ENCODE measurements at places on chromosomes 13 and 19. TPM values are rescaled to one million over a fixed set of nuclear protein-coding genes. Genes with fewer than 3 reads are reported as not detected.

DNA sequence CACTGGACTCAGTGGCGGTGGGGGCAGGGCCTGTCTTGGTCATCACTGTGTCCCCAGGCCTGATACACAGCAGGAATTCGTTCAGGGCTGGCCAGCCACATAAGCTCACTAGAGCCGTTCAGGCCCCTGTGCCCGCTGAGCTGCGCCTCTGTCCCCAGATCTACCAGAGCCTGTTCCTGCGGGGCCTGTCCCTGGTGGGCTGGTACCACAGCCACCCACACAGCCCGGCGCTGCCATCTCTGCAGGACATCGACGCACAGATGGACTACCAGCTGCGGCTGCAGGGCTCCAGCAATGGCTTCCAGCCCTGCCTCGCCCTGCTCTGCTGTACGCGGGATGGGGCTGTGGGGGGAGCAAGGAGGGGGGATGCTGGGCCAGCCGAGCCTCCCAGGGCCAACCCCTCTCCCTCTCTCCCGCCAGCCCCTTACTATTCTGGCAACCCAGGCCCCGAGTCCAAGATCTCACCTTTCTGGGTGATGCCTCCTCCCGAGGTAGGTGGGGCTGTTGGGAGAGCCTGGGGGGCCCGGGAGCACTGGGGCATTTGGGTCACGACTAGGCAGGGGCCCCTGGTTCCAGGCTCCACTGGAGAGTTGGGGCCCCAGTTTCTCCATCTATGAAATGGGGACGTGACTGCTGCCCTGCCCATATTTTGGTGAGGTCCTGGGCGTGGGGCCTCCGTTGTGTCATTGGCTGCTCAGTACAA is 13.9 kb downstream of the MPND start:
- no peak overlapping the region for H3K27ac ChIP-seq
- no peaks in the 10 kb centered on the region for H3K36me3 ChIP-seq
- no peak overlapping the region for H3K4me3 ChIP-seq
- no peak for DNase-seq

- no peak overlapping the region for H3K4me3 ChIP-seq
- no peaks in the 10 kb centered on the region for H3K36me3 ChIP-seq
- no peak for DNase-seq
- no peaks in the 10 kb centered on the region for H3K27me3 ChIP-seq
Measured at GRCh38 chr13:51192348-51192747, 29.9 kb upstream of the FAM124A start.

- H3K36me3 ChIP-seq: no peaks in the 10 kb centered on the region
- peaks cover 17% of the 10 kb centered on the region for H3K4me1 ChIP-seq
- no peak overlapping the region for H3K4me3 ChIP-seq
- DNase-seq: no peak
- peaks cover 9% of the 10 kb centered on the region for H3K27me3 ChIP-seq
- no peak overlapping the region for H3K27ac ChIP-seq
Measured at GRCh38 chr13:23899555-23899954, 2.3 kb upstream of the C1QTNF9B start.

DNA sequence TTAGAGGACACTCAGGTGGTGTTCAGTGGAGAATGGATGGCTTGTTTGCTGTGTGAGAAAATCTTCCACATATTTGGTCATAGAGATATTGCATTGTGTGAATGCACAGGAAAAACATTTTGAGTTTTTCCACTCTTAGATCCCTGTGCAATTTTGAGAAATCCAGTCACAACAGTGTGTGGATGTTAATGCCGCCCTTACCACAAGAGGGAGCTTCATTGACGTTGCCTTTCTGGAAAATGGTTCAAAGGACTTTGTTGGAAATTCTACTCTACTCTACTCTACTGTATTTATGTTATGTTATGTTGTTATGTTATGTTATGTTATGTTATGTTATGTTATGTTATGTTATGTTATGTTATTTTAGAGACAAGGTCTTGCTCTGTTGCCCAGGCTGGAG is 13.4 kb downstream of the ZNF20 start:
- H3K27me3 ChIP-seq: no peaks in the 10 kb centered on the region
- H3K36me3 ChIP-seq: peaks cover 18% of the 10 kb centered on the region
- H3K4me3 ChIP-seq: no peak overlapping the region
- DNase-seq: peak; percentile 22

- H3K4me1 ChIP-seq: peaks cover 31% of the 10 kb centered on the region
- peaks cover 16% of the 10 kb centered on the region for H3K27me3 ChIP-seq
- no peak overlapping the region for H3K4me3 ChIP-seq
- H3K36me3 ChIP-seq: peaks cover 8% of the 10 kb centered on the region
- H3K27ac ChIP-seq: no peak overlapping the region
Measured at GRCh38 chr19:37964109-37964508, 57.1 kb downstream of the SIPA1L3 start.

Gene ZMYM2
- 215 TPM for total RNA-seq

Gene OXGR1
- total RNA-seq: not detected

- H3K27ac ChIP-seq: no peak overlapping the region
- H3K27me3 ChIP-seq: peaks cover 2% of the 10 kb centered on the region
- H3K36me3 ChIP-seq: no peaks in the 10 kb centered on the region
- no peak overlapping the region for H3K4me3 ChIP-seq
- no peak for DNase-seq
Measured at GRCh38 chr19:5882421-5882968, 12.2 kb upstream of the FUT5 start.

Gene LILRA6
- total RNA-seq: not detected

DNA sequence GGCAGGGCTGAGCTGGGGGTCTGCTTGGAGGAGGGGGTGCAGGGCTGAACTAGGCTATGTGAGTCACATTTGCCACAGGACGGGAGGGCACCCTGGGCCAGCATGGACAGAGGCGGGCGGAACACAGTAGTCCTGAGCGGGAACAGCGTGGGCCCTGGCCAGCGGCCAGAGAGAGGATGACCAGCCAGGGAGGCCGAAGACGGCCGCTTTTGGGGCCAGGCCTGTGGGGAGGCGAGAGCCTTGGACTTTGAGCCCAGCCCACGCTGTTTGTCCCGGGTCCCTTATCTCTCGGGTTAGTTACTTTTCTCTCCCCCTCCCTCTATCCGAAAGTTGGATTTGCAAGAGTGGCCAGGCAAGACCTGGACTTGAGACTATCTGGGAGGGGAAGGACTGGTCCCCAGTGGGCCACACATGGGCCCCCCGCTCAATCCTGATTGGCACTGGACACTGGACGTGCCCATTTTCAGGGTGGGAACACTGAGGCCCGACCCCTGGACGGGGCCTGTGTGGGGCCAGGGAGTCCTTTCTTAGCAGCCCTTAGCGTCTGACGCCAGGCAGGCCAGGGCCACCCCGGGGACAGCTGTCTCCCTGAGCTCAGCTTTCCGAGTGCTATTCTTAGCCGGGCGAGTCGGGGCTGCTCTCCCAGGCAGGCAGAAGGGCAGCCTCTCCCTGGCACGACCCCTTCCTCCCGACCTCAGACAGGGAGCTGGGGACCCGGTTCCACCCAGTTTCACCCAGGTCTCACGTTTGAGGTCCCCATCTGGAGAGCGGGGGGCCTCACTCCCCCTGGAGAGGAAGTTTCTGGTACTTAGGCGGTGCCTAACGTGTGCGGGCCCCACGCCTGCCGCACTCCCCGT is 833 bp downstream of the GAMT start:
- no peaks in the 10 kb centered on the region for H3K36me3 ChIP-seq
- H3K4me3 ChIP-seq: peak overlapping the region; percentile 52
- H3K27me3 ChIP-seq: peaks cover 1% of the 10 kb centered on the region
- H3K4me1 ChIP-seq: no peaks in the 10 kb centered on the region
